Tongue (tissue), 3 donors: ENCODE measurements at places on chromosomes 3 and 15. TPM values are rescaled to one million over a fixed set of nuclear protein-coding genes. Genes with fewer than 3 reads are reported as not detected.

Gene LRRC15
- total RNA-seq, result 0.10 TPM

Gene ALPK3
- total RNA-seq, result 64.6 TPM

Gene SAMMSON
- 0.41 TPM for total RNA-seq

Gene UPK1B
- 9.4 TPM for total RNA-seq

Gene CLRN1
- total RNA-seq, result 0.31 TPM

Gene ROPN1B
- total RNA-seq, result 1.3 TPM

Gene RETNLB
- total RNA-seq, result not detected

Gene NCBP2
- total RNA-seq, result 45.7 TPM

Gene A4GNT
- not detected for total RNA-seq

Gene ANKRD63
- total RNA-seq, result 2.4 TPM

Gene NRG4
- total RNA-seq, result not detected

Gene BTLA
- 0.10 TPM for total RNA-seq

Gene HES1
- 61.9 TPM for total RNA-seq

Gene NUDT16
- total RNA-seq, result 22.5 TPM

Gene HESX1
- total RNA-seq, result 1.5 TPM

Gene CD96
- total RNA-seq, result 0.10 TPM

Gene LRRC49
- 18.5 TPM for total RNA-seq

Gene EPHA3
- total RNA-seq, result 65.6 TPM

Gene CNTN6
- 3.5 TPM for total RNA-seq

Gene BNC1
- 2.8 TPM for total RNA-seq

Gene AHSG
- total RNA-seq, result not detected

Gene STAC
- 32.6 TPM for total RNA-seq

Gene SPINK8
- total RNA-seq, result not detected

Gene DPPA2
- total RNA-seq, result not detected

Gene C2CD4A
- total RNA-seq, result not detected

Gene LMAN1L
- total RNA-seq, result not detected

Gene INKA1
- 12.3 TPM for total RNA-seq

Gene FOXB1
- total RNA-seq, result not detected

Gene ADAMTS7
- 16.3 TPM for total RNA-seq

Gene ILDR1
- total RNA-seq, result 1.7 TPM

Gene CX3CR1
- total RNA-seq, result 4.8 TPM

Gene LTK
- total RNA-seq, result 1.6 TPM

Gene TEX9
- total RNA-seq, result 4.3 TPM

Gene SLC38A3
- total RNA-seq, result 1.2 TPM

Gene ZPLD1
- not detected for total RNA-seq

Gene GOLGA6B
- total RNA-seq, result 0.21 TPM

Gene SERPINI2
- total RNA-seq, result 2.2 TPM

Gene BUB1B
- total RNA-seq, result 26.4 TPM

Gene MAP6D1
- 27.5 TPM for total RNA-seq

Gene NTRK3
- total RNA-seq, result 14.7 TPM

Gene PDZRN3
- 35.6 TPM for total RNA-seq

Gene FGD5
- total RNA-seq, result 26.1 TPM

Gene SH3GL3
- total RNA-seq, result 7.1 TPM

Gene NR2E3
- 2.2 TPM for total RNA-seq

Gene TMC3
- total RNA-seq, result not detected

Gene HRG
- not detected for total RNA-seq

Gene CSTA
- 17.0 TPM for total RNA-seq

Gene TMOD2
- 14.5 TPM for total RNA-seq

Gene VILL
- total RNA-seq, result 7.0 TPM

Gene KLF15
- total RNA-seq, result 12.1 TPM

Gene GP9
- not detected for total RNA-seq

Gene PHLDB2
- total RNA-seq, result 64.4 TPM

Gene ALCAM
- 58.4 TPM for total RNA-seq

Gene CHRM5
- not detected for total RNA-seq

Gene PLOD2
- total RNA-seq, result 27.7 TPM

Gene SENP7
- total RNA-seq, result 57.4 TPM
